Lower lobe of right lung (tissue), 2 donors: ENCODE measurements at places on chromosomes 2 and 18.

GRCh38 chr2:1487758-1488157, 74.5 kb downstream of the TPO start:
- no peaks in the 10 kb centered on the region for H3K27me3 ChIP-seq
- DNase-seq, result no peak
- H3K4me3 ChIP-seq, result no peak overlapping the region
- no peak overlapping the region for H3K27ac ChIP-seq

- no peaks in the 10 kb centered on the region for H3K36me3 ChIP-seq
- no peaks in the 10 kb centered on the region for H3K27me3 ChIP-seq
- DNase-seq, result no peak
- no peak overlapping the region for H3K27ac ChIP-seq
- no peak overlapping the region for H3K4me3 ChIP-seq
Measured at GRCh38 chr18:53886058-53886457, 338.4 kb downstream of the MBD2 start.

- peaks cover 20% of the 10 kb centered on the region for H3K4me1 ChIP-seq
- no peak overlapping the region for H3K27ac ChIP-seq
- H3K36me3 ChIP-seq, result no peaks in the 10 kb centered on the region
- DNase-seq, result no peak
- no peak overlapping the region for H3K4me3 ChIP-seq
- peaks cover 38% of the 10 kb centered on the region for H3K27me3 ChIP-seq
Measured at GRCh38 chr2:86806059-86806857, 15.5 kb upstream of the CD8A start.

DNA sequence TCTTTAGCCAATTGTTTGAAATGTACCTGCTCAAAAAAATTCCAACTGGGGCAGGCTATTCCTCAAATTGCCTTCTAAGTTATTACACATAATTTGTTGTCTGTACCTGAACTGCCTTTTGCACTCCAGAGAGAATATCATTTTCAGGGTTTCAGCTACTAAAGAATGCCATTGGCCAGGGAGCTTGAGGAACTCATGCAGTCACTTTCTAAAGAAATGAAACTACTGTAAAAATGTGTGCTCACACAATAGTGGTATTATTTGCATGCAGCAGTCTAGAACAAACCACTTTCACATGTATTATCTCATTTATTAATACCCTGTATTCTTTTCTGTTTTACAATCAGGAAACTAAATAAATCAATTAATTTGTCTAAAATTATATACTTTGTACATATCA, 152.2 kb downstream of the PID1 start:
- no peaks in the 10 kb centered on the region for H3K4me1 ChIP-seq
- no peaks in the 10 kb centered on the region for H3K27me3 ChIP-seq
- no peak for DNase-seq

GRCh38 chr2:126736133-126736874, 80.3 kb downstream of the GYPC start:
- no peak overlapping the region for H3K4me3 ChIP-seq
- H3K27ac ChIP-seq, result no peak overlapping the region
- H3K27me3 ChIP-seq, result no peaks in the 10 kb centered on the region
- H3K4me1 ChIP-seq, result no peaks in the 10 kb centered on the region
- no peaks in the 10 kb centered on the region for H3K36me3 ChIP-seq
- DNase-seq, result no peak

GRCh38 chr2:10271509-10271908, 31.2 kb upstream of the HPCAL1 start:
- H3K27me3 ChIP-seq, result no peaks in the 10 kb centered on the region
- peaks cover 23% of the 10 kb centered on the region for H3K4me1 ChIP-seq
- DNase-seq, result no peak
- H3K36me3 ChIP-seq, result no peaks in the 10 kb centered on the region
- H3K27ac ChIP-seq, result peak overlapping the region; percentile 77

DNA sequence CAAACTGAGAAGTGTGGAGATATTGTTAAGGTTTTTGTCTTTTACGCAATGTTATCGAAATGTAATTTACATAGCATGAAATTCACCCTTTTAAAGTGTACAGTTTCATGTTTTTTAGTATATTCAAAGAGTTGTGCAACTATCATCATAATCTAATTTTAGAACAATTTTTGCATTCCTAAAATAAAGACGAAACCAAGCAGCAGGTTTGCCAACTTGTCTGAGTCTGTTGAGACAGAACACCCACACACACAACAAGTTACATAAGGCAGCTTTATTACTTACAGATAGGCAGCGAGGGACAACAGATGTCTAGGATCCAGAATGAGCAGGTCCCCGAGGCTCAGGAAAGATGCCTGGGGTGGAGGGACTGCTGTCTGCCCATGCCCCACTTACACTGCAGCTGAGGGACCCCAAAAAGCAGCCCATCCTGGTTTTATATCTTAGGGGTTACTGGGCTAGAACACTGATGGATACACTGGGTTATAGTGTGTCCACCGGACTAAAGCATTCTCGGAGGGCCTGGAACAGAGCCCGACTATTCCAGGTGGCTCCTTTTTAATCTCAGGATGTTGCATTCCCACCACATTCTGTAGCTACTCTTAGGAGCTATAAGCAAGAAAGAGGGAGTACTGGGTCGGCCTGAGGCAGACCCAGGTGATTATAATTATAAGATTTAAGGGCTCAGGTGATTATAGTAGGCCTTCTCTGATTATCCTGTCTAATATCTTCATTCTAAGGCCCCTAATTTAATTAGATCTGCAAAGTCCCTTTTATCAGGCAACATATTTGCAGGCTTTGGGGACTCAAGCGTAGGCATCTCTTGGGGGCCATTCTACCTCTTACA, 150.2 kb upstream of the DOK6 start:
- no peaks in the 10 kb centered on the region for H3K36me3 ChIP-seq
- no peak for DNase-seq
- H3K4me3 ChIP-seq, result no peak overlapping the region
- no peak overlapping the region for H3K27ac ChIP-seq
- H3K4me1 ChIP-seq, result no peaks in the 10 kb centered on the region
- no peaks in the 10 kb centered on the region for H3K27me3 ChIP-seq

DNA sequence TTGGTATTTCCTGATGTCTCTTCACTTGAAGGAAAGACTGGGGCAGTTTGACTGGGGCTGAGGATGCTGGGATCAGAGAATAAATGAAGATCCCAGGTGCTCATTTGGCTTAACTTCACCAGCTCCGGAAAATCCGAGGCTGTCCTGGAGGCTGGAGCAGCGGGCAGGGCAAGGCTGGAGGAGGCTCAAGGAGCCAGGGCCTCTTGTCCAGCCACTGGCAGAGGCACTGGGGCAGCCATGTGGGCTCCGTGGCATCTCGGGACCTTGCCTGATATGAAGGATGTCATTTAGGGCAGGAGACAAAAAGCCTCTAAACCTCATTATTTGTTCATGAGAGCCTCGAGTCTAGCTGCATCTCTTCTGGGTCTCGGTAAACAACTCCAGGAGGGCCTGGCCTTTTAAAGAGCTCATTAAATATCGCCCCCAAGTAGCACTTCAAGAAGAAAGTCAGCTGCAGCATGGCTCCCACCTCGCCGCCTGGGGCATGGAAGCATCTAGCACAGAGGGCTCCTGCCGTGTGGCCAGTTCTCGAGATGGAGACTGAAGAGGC, 13.5 kb upstream of the GPR55 start:
- H3K36me3 ChIP-seq, result no peaks in the 10 kb centered on the region
- no peaks in the 10 kb centered on the region for H3K27me3 ChIP-seq
- no peak overlapping the region for H3K27ac ChIP-seq
